ENCODE measurements at places on chromosomes 16 and 17.

DNA sequence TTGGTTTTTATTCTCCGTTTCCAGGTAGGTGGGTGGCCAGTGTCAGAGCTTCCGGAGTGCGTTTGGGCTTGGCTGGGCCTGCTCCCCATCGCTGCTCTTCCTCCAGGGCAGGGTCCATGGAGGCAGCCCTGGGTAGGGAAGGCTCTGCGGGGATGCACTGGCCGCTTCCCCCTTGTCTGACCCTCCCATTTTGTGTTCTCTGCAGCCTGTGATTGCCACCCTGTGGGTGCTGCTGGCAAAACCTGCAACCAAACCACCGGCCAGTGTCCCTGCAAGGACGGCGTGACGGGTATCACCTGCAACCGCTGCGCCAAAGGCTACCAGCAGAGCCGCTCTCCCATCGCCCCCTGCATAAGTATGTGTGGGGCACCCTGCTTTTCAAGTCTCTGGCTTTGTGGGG, 158.3 kb downstream of the NTN1 start:
- no peak for DNase-seq

DNA sequence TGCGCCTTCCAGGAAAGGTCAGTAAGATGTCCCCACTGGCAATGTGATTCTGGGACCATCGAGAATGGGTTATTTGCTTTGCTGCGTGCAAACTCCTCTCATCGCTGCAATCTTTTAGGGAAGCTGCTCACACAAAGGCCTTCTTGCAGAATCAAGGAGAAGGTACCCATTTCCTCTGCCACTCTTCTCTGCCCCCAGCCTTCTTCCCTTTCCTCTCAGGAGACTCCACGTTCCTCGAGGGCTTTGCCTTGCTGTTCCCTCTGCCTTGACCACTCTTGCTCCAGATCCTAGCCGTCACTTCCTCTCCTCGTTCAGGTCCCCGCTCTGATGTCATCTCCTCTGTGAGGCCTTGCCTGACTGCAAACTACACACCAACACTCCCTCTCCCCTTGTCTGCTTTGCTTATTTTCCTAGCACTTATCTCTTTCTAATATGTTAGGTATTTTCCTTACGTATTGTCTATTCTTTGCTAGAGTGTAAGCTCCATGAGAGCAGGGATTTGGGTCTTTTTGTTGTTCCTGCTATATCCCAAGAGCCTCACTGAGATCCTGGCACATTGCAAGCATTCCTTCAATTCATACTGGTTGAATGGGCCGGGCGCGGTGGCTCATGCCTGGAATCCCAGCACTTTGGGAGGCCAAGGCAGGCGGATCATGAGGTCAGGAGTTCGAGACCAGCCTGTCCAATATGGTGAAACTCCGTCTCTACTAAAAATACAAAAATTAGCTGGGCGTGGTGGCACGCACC, 5.3 kb upstream of the CRK start:
- DNase-seq: no peak

- DNase-seq: no peak
Observed at GRCh38 chr16:69138608-69139007, 6.2 kb downstream of the UTP4 start.

DNA sequence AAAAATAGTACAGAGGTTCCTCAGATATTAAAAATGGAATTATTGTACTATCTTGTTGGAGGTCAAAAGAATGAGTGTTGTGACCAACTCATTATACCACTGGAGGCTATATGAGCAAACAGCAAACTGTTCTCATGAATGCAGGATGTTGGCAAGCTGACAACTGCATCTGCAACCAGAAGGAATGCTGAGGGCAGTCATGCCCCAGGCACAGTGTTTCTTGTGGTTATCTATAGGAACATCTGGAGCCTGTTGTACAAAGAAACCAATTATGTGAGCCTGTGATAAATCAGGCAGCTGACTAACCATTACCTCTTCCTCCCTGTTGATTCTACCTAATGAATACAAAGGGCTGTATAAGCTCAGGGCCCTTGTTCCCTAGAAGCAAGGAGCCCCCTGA, 2057.1 kb downstream of the TP53TG3F start:
- DNase-seq: no peak

- DNase-seq: no peak
Observed at GRCh38 chr17:62867303-62867702, 59.2 kb upstream of the MARCHF10 start.

GRCh38 chr16:14310519-14310991, 239.4 kb downstream of the MRTFB start:
- DNase-seq: no peak

DNA sequence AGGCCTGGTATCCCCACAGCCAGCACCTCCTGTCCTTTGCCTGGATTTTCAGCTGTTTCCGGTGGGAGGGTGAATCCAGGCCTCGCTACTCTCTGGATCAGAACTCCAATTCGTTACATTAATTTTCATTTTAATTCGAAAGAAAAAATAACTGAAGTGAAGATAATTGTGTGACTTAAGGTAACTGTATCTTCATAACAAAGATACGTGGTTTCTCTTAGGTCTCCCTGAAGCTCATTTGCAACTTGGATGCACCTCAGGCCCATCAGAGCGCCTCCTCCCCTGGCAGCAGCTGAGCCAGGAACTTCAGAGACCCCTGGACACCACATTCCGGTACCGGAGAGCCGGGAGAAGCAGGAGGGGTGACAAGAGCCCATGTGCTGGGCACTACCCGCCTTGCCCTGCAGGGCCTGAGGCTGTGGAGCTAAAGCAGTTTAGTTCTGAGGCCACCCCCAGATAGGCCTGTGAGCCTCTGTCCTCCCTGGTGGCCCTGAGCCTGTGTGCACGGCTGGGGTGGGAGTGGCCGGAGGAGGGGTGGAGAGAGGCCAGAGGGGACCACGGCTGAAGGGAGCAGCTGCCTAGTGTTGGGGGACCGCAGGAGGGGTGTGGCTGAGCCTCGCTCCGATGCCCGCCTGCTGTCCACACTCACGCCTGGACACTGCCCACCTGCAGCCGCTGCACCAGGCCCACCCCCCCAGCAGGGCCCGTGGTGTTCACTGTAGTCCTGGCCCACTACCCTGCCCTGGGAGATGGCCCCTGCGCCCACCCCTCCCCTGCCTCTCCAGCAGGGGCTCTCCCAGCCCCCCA, 11.4 kb upstream of the DUS1L start:
- no peak for DNase-seq

DNA sequence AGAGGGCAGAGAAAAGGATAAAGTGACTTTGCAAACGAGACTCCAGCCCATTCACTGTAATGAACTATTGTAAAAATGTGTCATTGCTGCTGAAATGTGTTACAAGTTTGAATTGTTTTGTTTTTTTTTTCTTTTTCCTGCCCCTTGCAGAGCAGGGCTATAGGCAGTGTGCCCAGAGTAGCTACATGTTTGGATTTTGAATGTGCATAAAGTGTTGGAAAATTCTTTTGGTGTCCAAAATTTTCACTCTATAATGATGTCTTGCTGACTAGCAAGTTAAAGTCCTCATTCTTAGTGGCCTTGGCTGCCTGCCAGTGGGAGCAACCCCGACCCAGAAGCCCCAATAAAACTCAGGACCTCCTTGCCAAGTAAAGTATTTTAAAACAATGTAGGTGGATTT, 66.5 kb downstream of the IGF2BP1 start:
- DNase-seq: no peak

GRCh38 chr17:45584092-45585036, 93.8 kb upstream of the PLEKHM1 start:
- DNase-seq: no peak

GRCh38 chr17:39197380-39198185, at the start of gene CACNB1:
CACNB1 (minus strand) TSS chr17:39197669; CDS start chr17:39197495, 174 bp downstream.
- no peak for DNase-seq

- DNase-seq: no peak
Observed at GRCh38 chr17:37358098-37358829, 17.5 kb upstream of the C17orf78 start.

DNA sequence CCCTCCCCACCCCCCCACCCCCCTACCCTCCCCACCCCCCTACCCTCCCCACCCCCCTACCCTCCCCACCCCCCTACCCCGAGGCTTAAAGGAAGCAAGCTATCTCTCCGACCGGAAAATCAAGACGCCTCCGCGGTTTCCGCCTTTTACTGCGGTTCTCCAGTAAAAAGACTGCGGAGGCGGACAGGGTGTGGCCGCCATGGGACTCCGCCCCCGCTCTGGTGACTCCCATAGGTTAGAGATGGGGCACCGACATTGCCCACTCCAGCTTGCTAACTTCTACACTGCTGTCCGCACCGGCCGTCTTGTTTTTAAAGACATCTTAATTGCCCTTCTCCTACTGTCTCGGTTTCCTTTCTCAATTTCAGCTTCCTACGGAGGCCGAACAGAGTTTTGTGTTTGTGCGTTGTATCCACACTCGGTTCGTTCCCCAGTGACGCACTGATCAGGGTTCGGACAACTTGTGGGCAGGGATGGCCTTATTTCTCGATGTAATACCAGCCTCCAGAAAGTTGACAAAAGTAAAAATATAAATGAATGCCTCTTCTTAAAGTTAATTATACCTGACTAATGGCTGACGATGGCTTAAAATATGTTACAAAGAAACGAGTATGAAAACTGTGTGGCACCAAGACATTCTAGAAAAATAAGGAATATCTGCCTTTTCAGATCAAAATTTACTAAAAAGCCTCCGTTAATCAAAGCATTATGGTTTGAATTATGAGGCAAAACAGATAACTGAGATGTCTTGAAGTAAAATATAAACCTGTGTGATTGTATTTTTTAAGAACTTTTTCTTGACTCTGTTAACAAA, 1.1 kb upstream of the ZNF200 start:
- DNase-seq: no peak

- DNase-seq: no peak
Observed at GRCh38 chr17:74839990-74840852, 19.5 kb downstream of the GRIN2C start.

- no peak for DNase-seq
Observed at GRCh38 chr16:25063865-25064264, 47.7 kb upstream of the LCMT1 start.

Measured in cortex of kidney (tissue), 1 donor.